NCI-H1092 treated with DMSO at 0.1 percent for 48 hours (cell line): ENCODE measurements at places on chromosomes 16 and 17.

DNA sequence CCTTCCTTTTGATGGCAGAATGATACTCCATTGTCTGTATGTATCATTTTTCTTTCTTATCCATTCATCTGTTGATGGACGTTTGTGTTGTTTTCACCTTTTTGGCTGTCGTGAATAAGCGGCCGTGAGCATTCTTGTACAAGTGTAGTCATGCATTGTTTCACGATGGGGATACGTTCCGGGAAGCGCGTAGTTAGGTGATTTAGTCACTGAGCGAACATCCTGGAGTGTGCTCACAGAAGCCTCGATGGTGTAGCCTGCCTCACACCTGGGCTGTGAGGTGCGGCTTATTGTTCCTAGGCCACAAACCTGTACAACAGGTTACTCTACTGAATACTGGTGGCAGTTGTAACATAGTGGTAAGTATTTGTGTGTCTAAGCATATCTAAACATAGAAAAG, 136.5 kb downstream of the CMIP start:
- DNase-seq: no peak

DNA sequence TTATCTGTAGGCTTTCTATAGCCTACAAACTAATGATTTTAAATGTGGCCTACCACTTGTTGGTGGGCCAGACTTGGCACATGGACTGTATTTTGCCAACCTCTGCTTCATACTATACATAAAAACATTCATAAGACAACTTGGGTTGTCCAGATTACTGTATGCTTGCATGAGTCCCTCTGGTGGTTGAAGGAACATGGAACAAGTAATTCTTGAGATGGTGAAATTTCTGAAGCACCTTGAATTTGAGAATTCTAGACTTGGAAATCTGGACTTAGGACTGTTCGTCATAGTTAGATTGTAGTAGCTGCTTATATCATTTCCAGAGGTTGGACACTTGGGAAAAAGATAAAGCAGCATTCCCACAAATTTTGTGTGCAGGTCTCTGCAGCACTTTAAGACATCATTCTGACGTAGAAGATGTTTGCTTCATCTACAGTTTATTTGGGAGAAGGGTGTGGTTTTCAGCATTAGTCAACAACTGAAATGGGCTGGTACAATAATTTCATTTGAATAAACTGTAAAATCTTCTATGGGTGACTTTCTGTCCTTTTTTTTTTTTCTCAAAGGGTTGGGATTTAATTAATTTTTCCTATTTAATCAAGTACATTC, 31.2 kb downstream of the NFATC3 start:
- no peak for DNase-seq

GRCh38 chr17:76501018-76501826, at the start of gene RHBDF2:
TSS of gene RHBDF2 (minus strand) at chr17:76501423. CDS start at chr17:76481524, 19,899 bp downstream.
- DNase-seq: peak; percentile 60

DNA sequence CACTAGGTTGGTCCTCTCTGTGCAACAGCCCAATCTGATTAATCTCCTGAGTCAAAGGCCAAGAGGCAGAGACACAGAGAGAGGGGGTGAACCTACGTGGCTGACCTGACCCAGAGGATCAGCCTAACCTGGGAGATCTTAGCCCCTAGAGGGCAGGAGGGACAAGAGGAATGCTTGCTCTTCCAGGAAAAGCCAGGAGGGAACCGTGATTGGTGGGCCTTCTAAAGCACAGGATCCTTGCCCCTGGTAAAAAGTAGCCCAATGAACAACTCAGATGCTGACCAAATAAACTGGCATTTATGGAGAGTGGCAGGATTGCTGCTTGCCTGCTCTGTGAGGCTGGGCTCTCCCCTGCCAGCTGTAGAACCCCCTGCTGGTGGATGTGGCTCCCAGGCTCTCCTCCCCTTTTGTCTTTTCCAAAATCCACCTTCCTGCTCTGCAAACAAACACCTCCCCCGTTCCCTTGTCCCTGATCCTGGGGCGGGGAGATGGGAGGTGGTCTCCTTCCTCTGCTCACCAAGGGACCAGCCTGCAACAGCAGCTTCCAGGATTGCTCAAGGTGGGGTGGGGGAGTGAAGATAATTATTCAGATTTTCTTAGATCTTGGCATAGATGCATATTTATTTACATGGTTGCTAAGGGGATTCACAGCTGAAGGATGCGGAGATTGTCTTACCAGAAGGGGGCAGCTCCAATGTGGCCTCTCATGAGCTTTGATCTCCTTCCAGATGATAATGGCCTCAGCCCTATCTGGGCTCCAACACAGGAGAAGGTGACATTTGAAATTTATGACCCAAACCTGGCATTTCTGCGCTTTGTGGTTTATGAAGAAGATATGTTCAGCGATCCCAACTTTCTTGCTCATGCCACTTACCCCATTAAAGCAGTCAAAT, 71.9 kb downstream of the SDR42E1 start:
- DNase-seq: no peak

DNA sequence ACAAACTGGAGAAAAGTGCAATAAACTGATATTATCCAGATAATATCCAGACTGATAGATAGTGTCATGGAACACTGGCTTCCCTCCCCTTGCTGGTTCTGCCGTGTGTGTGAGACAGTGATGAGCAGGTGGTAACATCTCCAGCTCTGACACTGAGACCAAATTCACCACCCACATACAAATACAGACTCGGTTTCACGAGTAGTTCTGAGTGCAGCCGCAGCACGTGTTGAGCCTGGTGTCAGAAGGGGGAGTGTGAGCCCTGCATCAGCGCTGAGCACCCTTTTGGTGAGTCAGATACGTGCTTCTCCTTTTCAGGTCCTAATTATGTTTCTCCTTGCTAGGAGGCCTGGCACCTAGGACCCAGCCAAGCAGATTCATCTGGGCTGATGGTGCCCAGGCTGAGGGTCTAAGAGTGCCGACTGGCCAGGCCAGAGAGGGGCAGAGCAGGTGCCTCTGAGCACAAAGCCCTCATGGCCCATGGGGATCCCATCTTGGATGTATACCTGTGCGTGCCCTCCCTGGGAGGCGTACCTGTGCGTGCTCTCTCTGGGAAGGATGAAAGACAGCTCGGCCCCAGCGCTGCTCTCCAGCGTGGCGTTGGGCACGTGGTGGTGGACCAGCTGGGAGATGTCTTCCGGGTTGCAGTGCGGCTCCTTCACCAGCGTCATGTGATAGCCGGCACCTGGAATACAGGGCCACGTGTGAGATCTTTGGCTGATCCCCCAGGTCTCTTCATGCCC, 27.3 kb upstream of the RNPS1 start:
- DNase-seq: no peak
